ENCODE measurements at places on chromosomes 7 and 10.

DNA sequence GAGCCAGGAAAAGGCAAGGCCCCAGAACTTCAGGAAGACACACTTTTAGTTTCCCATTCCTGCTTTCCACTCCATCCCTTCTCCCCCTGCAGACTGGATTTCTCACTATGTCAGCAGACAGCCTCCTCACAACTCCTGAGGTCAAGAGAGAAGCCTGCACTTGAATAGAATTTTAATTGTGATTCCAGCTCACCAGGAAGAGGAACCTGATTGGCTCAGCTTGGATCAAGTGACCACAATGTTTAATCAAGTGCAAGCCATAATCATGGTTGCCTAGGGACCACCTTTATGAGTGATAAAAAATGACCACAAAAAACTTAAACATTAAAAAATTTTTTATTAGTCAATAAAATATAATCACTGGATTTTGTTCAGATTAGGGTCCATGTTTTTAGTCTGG lies 244.7 kb upstream of the RHOBTB1 start:
- no peak for DNase-seq

DNA sequence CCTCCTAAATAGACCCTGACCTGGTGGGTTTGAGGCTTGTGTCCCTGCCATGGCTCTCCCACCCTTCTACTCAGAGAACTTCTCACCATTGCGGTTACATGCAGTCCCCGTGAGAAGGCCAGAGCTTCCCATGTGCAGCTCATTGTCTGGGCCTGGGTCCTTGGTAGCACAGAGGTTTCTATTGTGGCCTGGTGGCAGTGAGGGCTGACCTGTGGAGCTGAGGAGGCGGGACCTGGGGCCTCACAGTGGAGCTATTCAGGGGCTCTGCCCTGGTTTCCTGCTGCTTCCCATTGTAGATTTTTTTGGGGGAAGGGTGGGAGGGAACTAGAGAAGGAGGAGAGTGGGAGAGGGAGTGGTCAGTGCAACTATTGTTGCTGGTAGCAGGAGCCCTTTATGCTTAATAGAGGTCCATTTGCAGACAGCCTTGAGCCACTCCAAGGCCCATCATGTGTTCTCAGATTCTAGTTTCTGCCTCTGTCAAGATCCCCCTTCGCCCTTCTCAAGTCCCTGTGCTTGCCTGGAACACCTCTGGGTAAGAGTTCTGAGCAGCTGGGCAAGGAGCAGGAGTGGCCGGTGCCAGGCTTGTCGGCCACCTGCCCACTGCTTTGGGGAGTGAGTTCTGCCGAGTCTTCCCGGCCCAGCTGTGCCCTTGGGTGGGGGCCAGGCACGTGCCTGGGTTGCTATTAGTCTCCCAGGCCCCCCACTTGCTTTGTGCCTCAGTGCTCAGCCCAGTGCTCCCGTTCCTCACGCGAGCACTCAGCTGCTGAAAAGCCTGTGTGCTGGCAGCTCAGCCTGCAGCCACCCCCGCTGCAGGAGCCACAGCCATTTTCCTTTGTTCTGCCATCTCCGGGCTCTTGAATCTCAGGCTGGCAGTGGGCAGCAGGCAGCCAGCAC lies 10.7 kb downstream of the TSPAN14 start:
- DNase-seq: no peak

DNA sequence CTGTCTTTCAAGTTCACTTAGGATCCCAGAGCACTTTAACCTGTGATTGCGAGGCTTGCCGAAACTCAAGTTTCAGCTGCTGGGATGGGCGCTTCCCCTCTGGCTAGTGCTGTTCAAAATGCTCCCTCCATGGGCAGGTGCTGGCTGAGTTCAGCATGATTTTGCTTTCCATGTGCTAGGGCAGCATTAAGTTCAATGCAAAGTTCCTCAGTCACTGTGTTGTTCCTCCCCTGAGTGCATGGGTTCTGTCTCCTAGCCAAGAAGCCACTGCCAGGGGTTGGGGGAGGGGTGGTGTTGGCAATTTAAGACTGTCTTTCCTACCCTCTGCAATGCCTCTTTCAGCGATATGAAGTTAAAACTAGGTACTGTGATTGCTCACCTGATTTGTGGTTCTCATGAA lies 56.5 kb upstream of the HELLS start:
- no peak for DNase-seq

GRCh38 chr10:98388101-98388655 lies 26.8 kb downstream of the PYROXD2 start:
- DNase-seq: no peak

- DNase-seq: no peak
Measured at GRCh38 chr7:20021831-20022230, 195.4 kb downstream of the MACC1 start.

- DNase-seq: no peak
Measured at GRCh38 chr10:128209862-128210214, 83.6 kb upstream of the MKI67 start.

DNA sequence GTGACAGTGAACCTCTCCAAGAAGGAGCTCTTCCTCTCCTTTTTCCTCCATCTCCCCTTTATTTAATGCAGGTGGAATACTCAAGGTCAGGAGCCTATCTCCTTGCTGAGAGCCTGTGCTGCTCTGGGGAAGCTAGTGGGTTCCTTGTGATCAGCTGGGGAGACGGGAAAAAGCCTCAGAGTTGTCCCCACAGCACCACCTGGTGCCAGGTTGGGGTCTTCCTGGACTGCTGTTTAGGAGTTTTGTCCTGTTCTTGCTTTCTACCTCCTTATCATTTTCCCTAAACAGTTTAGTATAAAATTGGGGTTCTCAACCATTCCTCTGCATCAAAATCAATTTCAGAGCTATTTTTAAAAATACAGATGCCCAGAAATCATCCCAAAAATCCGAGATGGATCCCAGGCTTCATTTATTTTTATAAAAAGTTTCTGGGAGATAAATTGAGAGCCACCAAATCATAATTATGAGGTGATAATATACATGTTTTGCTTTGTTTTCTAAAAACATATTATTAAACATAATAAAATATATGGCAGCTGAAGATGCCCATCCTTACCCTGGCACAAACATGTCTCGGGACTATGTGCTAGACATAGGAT lies 44.3 kb downstream of the MACC1 start:
- peak; percentile 54 for DNase-seq

DNA sequence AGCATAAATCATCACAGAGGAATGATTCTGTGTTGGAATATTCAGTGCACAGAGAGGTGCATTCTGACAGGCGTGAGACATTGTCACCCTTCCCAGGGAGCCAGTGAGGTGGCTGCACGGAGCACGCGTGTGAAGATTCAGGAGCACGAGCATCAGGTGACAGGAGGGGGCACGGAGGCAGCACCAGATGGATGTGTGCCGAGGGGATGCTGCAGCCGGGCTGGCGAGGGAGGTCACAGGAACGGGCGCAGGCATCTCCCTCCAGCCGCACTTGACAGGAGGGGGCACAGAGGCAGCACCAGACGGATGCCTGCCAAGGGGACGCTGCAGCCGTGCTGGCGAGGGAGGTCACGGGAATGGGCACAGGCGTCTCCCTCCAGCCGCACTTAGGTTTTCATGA lies 66.5 kb downstream of the DIP2C start:
- DNase-seq: no peak

DNA sequence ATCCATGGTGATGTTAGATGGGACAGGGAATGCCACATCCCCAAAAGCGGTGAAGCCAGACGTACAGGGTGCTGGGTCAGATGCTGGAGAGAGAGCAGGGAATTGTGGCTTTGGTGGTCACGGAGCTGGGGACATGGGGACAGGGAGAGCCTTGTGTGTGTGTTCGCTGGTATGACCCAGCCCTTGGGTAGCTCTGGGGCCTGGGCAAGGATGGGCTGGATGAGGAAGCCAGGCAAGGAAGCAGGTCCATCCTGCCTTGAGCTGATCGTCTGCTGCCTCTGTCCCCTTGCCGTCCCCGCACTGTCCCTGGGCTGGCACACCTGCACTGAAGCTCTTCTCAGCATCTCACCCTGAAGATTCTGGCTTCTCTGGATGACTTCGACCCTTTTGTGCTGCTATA lies 15.4 kb upstream of the CLDN4 start:
- no peak for DNase-seq

- DNase-seq: no peak
Measured at GRCh38 chr7:8254667-8255066, 7.3 kb downstream of the ICA1 start.

GRCh38 chr10:99143651-99144050 lies 92.0 kb downstream of the HPSE2 start:
- no peak for DNase-seq

DNA sequence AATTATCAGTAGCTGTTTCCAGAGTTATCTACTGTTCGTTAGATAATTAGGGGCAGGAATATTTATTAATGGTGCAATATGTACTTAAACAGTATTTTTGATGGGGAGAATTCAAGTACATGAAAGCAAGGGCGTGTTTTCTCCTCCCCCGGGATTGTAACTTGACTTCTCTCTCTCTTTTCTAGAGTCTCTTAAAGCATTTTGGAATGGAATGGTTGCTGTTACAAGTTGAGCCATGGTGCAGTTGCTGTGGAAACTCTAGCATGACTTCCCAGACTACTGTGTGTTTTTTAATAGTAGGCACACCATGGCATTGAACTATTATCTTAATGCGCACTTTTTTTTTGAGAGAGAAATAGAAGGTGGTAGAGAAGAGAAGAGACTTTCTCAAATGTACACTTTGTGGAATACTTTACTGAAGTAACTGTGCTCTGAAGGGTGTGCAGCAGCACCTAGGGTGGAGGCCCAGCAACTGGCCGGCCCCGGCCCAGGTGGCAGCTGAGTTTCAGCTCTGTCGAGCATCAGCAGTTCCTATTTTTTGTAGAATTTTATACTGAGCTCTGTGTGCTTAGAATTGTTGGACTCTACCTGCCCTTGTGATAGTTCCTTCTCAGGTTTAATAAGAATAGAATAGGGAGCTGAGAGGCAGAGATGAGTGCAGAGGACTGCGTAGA lies 64.4 kb downstream of the CCNY start:
- no peak for DNase-seq

- DNase-seq: peak; percentile 82
Measured at GRCh38 chr7:29035044-29035740, 77.1 kb upstream of the TRIL start.

DNA sequence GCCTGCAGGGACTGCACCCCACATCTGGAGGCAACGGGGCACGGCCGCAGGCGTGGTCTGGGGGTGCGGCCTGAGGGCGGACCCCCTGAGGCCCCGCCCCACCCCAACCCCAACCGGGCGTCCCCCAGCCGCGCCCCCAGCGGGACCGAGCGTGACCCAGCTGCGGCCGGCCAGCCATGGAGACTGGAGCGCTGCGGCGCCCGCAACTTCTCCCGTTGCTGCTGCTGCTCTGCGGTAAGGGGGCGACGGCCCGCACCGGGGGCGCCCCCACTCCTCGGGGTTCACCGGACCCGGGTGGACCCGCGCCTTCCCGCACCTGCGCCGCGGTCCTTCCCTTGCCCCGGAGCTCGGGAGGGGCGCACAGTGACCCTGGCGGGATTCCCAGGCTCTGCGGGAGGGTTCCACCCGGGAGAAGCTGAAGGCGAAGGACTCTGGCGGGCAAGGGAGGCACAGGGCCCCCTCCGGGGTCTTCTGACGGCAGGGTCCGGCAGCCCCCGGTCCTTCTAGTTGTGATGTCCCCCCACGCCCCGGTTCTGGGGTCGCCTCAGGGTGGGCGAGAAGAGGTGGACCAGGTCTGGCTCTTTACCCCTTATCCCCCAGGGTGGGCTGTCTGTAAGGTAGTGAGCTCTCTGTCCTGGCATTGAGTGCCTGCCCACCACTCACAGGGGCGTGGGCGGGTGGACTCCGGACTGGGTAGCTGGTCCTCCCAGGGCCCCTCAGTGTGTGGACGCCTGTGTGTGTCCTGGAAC lies at the start of gene RAMP3:
Gene RAMP3, plus strand, starts transcription at position 139 of the 749 bp plus-strand sequence. Its CDS starts 38 bp downstream, at position 177.
- DNase-seq: no peak

DNA sequence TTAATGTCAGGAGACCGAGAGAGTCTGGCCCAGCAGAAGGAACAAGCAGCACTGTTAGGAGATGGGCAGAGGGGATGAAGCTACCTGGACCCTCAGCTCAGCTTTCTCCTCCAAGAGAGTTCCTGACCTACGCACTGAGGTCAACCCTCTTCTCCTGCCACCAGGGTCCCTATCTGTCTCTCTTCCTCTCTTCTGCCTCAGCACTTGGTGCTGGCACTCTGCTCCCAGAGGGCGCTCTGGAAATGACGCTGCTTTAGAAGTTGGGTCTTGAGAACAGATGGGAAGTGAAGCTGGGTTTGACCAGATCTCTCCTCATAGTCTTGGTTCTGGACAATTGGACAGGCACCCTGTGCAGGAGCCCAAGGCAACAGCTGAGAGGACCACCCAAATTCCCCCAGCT lies 216.0 kb upstream of the AGK start:
- DNase-seq: no peak

GRCh38 chr10:131141207-131141606 lies 170.3 kb downstream of the TCERG1L start:
- DNase-seq: no peak

DNA sequence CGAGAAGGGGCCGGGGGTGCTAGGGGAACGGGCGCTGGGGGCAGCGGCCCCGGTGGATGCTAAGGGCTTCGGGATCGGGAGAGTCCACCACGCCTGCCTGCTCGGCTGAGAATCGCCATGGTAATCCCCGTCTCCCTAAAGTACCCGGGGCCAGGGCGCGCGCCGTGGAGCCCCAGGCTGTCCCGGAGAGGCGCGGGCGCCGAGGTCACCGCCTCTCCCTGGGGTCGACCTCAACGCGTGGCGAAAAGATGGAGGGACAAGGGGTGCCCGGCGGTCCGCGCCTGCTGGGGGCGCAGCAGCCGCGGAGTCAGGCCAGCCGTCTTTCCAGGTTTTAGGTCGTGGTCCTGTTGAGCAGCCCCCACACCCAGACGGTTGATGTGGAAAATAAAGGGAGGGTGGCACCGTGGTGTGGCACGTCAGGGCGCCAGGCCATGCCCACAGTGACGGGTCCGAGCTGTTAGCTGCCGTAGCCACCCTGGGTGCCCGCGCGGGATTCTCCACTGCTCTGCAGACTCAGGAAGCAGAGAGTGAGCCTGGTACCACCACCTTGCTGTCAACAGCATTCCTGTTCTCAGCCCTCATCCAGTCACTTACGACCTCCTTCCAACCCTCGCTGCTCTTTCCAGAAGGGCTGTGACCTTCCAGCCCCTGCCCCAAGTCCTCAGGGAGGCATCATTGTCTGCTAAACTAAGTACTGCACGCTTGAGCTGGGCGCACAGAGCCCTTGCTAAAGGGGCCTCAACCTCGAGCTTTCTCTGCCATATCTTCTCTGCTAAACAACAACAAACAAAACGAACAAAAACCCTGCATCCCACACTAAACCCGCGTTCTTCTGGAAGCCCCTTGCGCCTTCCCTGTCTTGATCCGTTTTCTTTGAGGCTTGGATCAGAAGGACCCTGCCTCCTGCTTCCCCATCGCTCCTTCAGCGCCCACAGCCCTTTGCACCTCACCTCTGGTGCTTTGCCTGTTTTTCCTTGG lies 666 bp downstream of the SMKR1 start:
- DNase-seq: no peak

GRCh38 chr7:66507764-66508296 lies 120.9 kb upstream of the KCTD7 start:
- no peak for DNase-seq
